ENCODE measurements at places on chromosomes 5 and 9.

GRCh38 chr5:2780421-2781171 lies 29.1 kb upstream of the IRX2 start:
- no peak for DNase-seq

DNA sequence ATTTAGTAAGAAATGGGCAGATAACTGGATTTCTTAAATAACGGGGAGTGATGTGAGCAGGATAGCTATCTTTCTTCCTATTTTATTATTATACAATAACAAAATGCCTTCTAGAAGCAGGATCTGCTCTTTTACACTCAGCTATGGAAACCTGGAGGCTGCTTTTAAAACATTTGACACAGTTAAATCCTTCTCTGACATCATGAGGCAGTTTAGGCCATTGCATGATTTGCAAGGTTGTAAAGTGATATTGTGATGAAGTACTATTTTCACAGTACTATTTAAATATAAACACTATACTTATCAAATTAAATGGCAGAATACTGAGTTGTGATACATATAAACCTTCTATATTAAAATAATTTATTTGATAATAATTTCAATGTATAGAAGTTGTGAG lies 93.9 kb downstream of the ZSWIM6 start:
- no peak for DNase-seq

DNA sequence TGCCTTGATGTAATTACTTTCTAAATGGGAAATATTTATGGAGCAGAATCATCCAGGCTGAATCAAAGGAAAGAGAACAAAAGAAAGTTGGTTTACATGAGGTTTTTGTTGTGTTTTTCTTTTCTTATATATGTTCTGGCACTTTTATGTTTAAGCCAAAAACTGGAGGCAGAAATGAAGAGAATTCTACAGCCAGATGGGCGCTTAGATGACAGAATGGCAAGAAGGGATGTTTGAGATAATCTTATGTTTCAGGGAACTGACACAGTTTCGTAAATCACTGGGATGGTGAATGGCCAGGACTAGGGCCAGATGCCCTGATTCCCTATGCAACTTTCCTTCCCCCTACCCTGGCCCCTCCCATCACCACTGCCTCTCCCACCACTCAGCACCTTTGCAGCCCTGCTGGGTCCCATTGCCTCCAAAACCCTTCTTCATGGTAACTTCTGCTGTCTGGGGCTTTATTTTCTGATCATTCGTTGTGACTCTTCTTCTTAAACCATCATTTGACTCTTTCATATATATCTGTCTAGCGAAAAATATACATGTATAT lies 111.8 kb downstream of the EFNA5 start:
- DNase-seq: no peak

GRCh38 chr9:135302329-135303279 lies 177.0 kb upstream of the PPP1R26 start:
- DNase-seq: no peak

- DNase-seq: no peak
Measured at GRCh38 chr5:170464280-170465127, 39.3 kb upstream of the KCNIP1 start.

DNA sequence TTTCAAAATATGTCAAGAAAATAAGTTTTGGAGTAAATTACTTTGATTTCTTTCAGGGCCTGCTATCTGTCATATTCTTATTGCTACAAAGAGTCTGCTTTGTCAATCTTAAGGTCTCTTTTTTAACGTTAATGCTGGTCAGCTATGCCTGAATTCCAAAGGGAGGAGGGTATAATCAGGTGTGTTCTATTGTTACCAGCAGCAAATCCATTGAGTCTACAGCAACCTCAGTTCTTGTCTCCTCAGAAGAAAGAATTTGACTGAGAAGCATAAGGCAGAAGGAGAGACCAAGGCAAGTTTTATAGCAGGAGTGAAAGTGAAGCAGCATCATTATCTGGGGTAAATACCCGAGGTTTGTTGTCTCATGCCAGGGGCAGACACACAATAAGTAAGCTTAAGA lies 23.7 kb upstream of the MINAR2 start:
- no peak for DNase-seq

DNA sequence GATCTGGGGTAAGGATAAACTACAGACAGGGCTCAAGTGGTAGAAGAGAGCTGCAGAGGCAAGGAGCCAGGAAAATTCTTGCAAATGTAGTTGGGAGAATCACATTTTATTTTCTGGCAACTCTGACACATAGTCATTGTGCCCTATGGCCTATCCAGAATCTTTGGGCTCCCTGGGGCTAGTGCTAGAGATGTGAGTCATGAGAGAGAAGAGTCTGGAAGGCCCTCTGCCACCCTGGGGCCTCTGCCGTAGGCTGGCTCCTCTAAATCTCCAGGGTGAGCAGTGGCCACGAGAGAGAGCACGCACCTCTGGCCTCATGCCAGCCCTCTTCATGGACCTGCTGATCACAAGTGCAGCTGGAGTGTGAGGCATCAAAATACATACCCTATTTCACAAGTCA lies 74.3 kb upstream of the SSBP2 start:
- no peak for DNase-seq

DNA sequence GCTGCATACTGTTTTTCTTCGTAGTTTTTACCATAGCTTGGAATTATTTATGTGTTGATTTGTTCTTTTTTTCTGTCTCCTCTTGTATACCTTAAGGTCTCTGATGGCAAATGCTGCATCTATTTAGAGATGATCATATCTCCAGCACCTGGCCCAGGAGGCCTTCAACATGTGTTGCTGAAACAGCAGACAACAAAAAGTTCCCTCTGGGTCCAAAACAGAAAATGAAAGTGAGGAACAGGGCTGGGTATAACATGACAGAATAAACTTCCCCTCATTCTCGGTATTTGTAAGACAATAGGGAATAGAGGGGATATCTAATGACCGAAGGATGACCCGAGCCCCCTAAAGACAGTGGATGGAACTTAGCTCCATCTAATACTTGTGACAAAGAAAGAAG lies 22.7 kb upstream of the PCSK1 start:
- no peak for DNase-seq

- DNase-seq: no peak
Measured at GRCh38 chr5:56311306-56311905, 78.3 kb upstream of the ANKRD55 start.

DNA sequence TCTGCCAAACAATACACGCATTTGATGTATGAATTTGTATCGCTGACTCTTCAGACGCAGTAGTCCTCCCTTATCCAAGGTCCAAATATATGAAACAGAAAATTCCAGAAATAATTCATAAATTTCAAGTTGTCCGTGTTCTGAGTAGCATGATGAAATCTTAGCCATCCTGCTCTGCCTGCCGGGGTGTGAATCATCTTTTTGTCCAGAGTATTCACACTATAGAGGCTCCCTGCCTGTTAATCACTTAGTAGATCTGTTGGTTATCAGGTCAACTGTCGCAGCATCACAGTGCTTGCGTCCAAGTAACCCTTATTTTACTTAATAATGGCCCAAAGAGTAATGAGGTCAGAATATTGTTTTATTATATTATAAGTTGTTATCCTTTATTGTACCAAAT lies 268.1 kb downstream of the DOCK8 start:
- DNase-seq: no peak

- DNase-seq: no peak
Measured at GRCh38 chr5:134798468-134798867, 39.9 kb downstream of the DDX46 start.

DNA sequence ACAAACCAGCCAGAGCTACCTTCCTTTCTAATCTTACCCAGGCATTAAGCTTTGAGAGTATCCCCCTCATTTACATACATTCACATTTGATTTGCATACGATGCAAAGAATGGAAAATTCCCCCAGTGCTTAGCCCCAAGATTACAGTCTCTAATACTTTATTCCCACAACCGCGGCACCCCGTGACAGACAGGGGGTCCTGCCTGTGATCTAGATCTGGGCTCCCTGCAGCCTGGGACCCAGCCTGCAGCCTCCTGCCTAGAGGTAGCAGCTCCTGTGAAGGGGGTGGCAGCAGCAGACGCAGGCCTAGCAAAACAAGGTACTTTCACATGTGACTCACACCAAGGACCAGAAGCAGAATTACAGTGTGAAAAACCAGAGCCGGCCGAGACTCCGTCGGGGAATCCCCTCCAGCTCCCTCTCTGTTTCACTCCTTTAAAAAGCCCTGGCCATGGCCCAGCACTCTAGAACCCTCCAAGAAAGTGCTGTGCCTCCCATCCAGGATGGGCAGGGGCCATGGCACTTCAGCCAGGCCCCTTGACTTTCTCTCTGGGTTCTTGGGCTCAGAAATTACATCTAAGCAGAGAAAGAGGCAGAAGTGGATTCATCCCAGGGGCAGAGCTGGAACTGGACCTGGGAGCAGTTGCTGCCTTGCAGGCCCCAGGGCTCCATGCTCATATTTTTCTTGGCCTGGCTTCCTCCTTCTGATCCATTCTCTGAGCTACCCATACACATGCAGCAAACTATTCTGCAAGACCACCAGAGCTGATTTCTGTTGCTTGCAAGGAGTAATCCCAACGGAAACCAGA lies 14.0 kb upstream of the TCF7 start:
- peak; percentile 82 for DNase-seq

- no peak for DNase-seq
Measured at GRCh38 chr9:99403371-99403770, 181.3 kb downstream of the SEC61B start.

DNA sequence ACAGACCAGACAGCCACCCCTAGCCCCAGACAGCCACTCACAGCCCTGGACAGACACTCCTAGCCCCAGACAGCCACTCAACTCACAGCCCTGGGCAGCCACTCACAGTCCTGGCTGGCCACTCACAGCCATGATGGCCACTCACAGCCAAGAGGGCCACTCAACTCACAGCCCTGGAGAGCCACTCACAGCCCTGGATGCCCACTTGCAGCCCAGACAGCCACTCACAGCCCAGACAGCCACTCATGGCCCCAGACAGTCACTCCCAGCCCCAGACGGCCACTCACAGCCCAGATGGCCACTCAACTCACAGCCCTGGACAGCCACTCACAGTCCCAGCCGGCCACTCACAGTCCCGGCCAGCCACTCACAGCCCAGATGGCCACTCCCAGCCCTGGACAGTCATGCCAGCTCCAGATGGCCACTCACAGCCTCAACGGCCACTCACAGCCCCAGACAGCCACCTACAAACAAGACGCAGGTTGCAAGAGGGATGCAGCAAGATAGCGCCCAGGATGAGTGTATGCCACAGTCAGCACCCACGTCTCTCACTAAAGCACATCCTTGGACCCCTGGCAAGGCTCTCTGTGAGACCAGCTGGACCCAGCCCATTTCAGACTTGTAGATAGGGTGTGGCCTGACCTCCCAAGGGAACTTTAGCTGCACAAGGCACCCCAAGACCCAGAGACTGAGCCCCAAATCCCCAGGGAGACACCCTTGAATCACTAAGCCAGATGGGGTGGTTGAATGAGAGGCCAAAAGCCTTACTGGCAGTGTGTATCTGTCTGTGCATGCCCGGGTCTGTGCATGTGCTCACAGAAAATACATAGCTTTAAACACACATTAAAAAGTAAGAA lies 22.4 kb downstream of the ZDHHC11B start:
- DNase-seq: no peak

DNA sequence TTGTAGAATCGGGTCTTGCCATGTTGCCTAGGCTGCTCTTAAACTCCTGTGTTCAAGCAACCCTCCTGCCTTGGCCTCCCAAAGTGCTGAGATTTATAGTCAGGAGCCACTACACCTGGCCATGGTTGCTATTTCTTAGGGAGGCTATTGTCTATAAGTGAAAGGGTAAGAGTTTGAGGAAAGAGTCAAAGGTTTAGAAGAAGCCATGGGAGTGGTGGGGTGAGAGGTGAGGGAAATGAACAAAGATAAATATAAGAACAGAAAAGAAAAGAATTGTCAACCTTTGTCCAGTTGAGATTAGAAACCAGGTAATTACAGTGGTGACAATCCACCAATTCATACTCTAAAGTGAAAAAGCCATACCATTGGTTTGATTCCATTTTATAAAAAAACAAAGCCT lies 32.6 kb upstream of the RANBP6 start:
- DNase-seq: no peak

DNA sequence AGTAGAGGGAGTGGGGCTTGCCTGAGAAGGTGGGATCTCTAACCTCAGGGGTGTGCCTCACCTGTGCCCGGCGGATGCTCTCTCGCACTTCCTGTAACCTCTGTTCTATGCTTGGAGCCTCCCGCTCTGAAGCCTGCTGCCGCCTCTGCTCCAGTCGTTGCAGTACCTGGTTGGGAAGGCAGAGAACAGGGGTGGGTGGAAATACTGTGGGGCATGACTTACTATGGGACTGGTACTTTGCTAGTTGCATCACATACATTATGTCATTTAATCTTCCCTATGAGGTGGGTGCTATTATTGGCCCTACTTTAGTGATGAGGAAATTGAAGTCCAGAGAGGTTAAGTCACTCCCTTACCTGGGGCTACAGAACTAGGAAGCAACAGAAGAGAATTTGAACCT lies 5.2 kb downstream of the FCHSD1 start:
- DNase-seq: no peak

DNA sequence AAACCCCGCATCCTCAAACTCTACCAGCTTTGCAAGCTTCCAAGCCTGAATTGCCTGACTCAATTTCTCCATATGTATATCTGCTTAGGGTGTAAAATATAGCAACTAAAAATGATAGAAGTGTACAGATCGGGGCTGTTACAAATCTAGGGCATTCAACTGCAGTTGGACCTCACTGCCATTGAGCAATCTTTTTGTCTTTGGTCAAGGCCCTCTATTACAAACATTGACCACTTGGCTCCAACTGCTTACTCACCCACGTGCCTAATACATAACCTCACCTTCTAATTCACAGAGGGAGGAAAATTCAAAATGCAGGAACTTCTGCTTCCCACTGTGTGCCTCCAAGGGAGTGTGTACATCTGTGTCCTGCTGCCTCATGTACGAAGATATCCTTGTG lies 10.0 kb downstream of the LRRC70 start:
- DNase-seq: no peak

DNA sequence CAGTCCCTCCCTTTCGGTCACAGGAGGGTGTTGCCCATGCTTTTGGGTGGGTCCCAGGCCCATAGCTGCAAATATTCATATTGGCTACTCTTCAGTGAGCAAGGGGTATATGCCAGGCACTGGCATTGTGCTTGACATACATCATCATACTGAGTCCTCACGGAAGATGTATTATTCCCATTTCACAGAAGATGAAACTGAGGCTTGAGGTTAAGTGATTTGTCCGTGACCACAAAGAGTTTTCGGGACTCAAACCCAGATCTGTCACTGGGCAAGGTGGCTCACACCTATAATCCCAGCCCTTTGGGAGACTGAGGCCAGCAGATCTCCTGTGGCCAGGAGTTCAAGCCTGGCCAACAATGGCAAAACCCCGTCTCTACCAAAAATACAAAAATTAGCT lies 6.5 kb upstream of the FGFR4 start:
- DNase-seq: no peak

DNA sequence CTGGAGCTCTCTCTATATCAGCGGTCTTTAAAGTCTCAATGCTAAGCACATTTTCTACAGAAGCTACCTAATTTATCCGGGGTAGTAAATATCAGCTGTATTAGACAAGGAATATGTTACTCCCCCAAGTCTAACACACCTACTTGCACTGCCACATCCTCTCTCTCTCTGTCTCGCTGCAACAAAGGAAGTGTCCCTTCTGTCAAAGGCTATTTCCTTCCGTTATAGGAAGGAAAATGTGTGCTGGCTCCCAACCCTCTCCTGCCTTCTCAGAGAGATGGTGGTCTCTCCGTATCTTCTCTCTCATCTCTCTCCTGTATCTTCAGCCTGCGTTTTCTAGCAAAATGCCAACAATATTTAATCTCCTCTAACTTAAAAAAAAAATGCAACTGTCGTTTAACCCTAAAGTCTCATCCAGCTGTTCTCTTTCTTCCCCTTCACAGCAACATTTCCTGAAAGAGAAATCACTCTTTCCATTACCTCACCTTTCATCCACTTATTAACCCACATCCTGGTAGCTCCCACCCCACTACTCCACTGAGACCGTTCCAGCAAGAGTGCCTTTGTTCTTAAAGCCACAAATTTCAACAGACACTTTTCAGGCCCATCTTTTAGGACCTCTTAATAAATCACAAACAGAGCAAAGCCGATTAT lies 2.3 kb downstream of the TTF1 start:
- DNase-seq: no peak

Data from GM18507 (cell line).